Epithelial cell of proximal tubule (primary cell): ENCODE measurements at places on chromosomes 5 and 9.

DNA sequence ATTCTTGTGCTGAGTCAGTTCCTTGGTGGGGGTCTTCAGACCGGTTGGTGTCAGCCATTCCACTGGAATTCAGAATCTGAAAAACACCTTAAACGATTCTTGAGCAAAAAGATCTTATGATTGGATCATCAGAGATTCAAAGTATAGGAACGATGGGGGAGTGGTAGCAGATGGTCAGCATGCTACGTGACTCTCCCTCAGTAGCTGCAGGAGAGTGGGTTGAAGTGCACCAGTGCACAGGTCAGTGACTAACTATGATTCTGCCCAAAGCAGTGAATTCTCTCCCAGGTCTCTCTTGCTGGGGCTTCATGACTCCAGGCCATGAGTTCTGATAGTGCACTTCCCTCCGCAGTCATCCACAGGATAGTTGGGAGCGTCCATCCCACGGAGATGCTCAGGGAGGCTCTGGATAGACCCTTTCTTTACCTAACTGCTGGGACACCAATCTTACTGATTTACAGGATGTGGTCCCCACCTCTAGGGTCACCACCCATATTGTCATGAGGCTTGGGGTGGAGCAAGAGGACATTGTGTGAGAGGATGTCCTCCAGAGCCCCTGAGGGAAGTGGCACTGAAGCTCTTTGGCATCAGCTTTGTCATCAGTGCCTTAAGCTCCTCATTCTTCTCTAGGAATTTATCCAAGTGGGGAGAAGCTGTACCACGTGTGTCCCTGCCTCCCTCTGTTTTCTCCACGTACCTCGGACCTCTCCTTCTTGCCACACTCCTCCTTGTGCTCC is 62.0 kb downstream of the RASGRF2 start:
- no peak for DNase-seq

- DNase-seq = no peak
Observed at GRCh38 chr5:72388646-72389045, 68.5 kb downstream of the PTCD2 start.

DNA sequence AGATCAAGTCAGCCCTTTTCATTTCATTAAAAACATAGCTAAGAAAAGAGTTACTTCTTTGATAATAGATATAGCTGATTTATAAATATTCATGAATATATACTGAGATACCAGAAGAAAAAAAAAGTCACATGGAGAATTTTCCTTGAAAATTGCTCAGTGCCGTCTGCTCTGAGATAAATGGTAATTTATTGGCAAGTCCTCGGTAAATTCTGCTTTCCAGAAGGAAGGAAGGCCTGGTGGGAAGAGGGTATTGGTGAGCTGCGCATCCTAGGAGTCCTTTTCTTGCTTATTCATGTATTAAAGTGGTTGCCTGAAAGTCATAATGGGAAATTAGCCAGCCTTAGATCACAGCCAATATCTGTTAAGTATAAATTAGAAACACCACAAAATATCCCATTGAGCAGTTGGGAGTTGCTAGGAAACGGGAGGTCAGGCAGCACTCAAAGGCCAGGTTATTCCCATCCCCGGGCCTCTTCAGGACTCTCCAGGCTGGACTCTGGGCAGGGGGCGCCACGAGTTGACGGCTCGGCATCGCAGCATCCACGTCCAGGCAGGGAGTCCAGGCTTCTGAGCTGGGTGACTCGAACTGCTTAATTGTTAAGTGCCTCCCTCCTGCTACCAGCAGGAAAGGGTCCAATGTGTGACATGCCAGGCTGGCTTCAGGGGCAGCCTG is 116.7 kb upstream of the RETREG1 start:
- DNase-seq = no peak

DNA sequence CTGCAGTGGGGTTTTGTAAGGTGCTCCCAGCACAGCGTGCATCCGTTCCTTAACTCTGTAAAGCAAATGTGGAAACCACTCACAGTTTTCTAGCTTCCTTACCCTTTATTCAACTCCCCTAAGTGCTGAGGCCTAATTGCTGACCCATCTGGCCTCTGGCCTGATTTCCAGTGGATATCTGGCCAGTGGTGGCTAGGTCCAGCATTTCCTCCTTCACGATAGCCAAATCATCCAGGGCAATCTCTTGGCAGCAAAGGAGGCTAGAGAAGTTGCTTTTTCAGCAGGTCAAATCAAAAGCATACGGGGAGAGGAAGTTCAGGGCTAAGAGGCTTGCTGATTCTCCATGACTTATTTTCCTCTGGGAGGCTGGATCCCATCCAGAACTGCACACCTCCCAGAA is 286.3 kb upstream of the VLDLR start:
- DNase-seq = no peak

GRCh38 chr9:679462-679861 is 162.0 kb upstream of the DMRT1 start:
- DNase-seq = no peak

GRCh38 chr9:117265253-117265652 is 149.6 kb downstream of the ASTN2 start:
- DNase-seq = no peak

DNA sequence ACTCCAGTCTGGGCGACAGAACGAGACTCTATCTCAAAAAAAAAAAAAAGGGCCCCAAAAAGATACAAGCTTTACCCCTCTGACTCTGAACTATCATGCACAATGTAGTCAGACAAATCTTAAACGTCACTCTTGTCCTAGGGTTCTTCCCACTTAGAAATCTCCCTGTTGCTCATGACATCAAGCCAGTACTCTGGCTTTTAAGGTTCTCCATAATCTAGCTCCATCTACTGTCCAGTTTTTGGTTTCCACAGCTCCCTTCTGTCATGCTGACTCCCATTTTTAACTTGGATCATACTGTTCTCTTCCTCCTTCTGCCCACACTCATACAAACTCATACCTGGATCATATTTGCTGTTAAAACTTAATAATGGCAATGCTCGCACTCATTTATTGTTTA is 156.7 kb upstream of the TLX3 start:
- no peak for DNase-seq

DNA sequence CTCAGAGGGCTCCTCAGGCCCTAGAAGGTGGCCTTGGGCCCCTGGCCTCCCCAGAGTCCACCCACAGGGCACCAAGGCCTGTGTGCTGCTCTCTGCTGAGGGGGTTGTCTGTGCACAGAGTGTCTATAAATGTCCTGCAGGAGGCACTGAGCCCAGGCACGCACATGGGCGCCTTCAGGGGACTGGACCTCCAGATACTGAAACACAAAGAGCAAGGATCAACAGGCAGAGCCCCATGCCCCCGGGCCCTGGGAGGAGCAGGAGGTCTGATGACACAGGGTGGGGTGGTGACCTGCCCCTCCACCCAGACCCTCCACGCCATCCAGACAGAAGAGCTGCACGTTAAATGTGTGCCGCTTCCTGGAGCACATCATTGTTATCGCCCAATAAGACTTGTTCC is 64.6 kb upstream of the SIMC1 start:
- no peak for DNase-seq

- no peak for DNase-seq
Observed at GRCh38 chr9:75265525-75265972, 177.2 kb downstream of the OSTF1 start.

GRCh38 chr5:135308245-135308644 is 90.8 kb downstream of the MACROH2A1 start:
- DNase-seq = no peak

DNA sequence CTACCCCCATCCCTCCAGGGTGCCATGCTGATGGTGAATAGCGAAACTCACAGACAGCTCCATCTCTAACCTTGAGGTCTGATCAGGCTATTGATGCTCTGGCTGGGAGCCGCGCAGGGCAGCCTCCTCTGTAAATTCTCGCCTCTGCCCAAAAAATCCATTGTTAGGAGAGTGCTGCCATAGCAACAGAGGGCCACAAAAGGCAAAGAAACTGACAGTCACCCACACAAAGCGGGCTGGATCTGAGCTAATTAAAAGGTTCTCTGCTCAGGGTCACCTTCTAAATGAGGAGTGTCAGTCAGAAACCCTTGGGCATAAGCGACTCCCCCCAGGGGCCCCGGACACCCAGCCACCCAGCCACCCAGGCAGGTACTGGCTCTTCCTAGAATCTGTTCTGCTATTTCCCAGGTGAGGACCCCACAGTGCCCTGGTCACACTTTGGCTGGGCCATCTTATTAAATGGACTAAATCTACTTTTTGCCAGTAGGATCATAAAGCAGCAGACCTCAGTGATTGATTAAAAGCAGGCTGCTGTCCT is 126.7 kb downstream of the MED10 start:
- DNase-seq = no peak

GRCh38 chr9:23821375-23822181 is 4.5 kb downstream of the ELAVL2 start:
- no peak for DNase-seq

GRCh38 chr5:172820046-172820767 is 13.8 kb upstream of the ERGIC1 start:
- DNase-seq = peak; percentile 64

- no peak for DNase-seq
Observed at GRCh38 chr5:1108865-1109174, 3.0 kb downstream of the SLC12A7 start.

DNA sequence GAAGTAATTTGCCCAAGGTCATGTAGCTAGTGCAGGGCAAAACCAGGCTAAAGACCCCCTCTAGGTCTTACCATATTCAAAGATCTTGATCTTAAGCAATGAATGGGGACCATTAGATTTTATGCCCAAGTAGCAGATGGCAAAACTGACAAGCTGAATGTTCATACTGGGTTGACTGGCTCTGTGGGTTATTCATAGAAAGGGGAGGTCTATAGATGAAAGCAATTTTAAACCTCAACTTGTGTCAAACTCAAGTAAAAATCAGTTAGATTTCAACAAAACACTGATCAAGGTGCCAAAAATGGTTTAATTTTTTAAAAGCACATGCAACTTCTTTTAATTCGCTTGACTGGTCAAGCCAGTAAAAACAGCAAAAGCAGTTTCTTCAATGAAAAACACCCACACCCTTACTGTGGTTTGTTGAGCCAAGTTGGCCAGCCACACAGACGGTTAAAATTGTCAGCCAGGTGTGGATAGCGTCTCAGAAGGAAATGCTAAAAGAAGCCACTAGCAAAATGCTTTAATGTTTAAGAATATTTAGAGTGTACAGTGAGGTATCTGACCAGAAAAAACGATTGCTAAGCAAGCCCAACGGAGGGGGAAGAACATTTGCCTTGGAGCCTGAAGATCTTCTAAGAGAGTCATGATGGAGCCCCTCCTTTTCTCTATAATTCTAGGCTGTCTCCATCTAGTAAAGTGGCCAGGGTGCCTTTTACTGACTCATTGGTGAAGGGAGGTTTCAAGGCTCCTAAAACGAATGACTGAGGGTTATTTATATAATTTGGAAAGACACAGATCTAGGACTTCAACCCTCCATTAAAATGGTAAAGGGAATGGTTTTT is 539.6 kb upstream of the CLINT1 start:
- DNase-seq = no peak
